ENCODE measurements at places on chromosomes 3 and 15. TPM values are rescaled to one million over a fixed set of nuclear protein-coding genes. Genes with fewer than 3 reads are reported as not detected.

DNA sequence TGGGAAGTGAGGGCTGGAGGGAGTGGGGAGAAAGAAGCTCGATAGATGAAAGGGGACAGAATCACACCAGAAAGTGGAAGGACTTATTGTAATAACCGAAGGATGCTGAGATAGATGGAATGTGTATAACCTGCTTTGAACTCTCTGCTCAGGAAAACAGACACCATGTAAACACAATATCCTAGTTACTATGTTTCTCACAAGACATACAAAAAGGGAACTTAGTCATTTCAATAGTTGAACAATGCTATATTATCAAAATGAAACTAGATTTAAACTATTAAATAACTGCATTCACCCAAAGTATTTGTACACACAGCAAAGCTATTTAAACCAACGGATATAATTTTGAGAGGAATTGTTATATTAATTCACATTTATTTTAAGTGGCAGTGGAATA is 108.3 kb upstream of the GADL1 start:
- no peak for DNase-seq

DNA sequence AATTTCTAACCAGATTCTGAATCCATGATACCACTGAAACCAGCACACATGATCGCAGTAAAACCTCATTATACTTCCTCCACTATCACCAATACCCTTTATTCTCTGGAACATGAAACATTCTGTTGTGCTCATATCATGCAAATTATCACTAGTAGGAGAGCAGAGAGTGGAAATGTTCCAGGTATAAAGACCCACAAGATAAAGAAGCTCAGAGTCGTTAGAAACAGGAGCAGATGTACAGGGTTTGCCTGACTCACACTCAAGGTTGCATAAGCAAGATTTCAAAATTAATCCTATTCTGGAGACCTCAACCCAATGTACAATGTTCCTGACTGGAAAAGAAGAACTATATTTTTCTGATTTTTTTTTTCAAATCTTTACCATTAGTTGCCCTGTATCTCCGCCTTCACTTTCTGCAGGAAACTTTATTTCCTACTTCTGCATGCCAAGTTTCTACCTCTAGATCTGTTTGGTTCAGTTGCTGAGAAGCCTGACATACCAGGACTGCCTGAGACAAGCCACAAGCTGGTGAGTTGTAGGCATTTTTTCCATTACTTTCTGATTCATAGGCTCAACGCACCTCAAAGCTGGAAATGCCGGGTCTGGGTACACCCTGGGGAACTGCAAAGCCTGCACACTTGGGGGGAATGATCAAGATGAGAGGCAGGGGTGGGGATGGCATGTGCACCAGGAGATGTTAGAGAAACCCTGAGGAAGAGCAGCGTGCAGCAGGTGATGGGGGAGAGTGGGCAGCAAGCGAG is at the start of gene CCR2:
CCR2 (plus strand) TSS at position 465 of the 764 bp plus-strand sequence. CDS start 3,417 bp downstream, outside the sequence.
- no peak for DNase-seq

DNA sequence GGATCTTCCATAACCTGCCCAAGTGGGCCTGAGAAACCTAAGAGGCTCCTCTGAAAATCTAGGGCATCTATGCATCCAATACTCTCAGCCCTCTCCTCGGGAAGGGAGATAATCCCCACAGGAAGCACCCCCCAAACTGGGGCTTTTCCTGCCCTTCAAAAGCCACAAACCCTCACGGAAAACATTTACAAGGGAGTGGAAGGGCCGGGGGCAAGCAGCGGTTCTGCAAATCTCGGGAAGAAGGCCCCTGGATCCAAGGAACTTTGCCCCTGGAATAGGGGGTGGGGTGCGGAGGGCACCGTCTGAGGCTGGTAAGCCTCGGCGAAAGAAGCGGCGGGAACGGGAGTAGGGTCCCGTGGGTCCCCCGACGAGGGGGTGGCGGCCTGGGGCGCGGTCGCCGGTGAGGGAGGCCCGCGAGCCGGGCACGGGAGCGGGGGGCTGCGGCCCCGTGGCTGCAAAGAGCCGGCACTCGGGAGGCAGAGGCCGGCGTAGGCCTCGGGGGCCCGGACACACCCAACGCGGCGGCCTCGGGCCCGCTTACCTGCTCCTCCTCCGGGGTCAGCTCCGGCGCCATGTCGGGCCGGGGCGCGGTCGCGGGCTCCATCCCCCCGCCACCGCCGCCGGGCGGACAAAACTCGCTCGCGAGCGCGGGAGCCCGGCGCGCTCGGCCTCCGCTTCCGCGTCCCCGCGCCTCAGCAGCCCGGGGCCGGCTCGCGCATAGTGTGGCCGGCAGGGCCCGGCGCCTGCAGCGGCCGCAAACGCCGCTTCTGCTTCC is 755 bp downstream of the PTPN9 start:
- DNase-seq, result no peak

- no peak for DNase-seq
Measured at GRCh38 chr15:52784799-52785671, 5.1 kb downstream of the ONECUT1 start.

DNA sequence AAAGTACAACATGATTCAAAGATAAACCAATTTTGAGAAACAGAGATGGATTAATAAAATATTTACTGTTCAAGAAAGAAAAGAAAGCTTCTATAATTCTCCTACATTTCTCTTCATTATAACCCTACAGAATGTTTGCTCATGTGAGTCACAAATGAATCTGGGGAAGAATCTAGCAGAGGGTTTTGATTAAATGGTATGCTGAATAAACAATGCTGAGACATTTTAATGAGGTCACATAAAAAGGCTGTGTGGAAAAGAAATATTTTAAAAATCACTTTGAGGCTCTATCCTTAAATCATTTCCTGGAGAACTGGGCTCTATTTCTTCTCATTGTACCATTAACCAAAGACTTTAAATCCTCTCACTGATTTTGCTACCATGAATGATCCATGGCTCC is 727.7 kb downstream of the NTRK3 start:
- no peak for DNase-seq

DNA sequence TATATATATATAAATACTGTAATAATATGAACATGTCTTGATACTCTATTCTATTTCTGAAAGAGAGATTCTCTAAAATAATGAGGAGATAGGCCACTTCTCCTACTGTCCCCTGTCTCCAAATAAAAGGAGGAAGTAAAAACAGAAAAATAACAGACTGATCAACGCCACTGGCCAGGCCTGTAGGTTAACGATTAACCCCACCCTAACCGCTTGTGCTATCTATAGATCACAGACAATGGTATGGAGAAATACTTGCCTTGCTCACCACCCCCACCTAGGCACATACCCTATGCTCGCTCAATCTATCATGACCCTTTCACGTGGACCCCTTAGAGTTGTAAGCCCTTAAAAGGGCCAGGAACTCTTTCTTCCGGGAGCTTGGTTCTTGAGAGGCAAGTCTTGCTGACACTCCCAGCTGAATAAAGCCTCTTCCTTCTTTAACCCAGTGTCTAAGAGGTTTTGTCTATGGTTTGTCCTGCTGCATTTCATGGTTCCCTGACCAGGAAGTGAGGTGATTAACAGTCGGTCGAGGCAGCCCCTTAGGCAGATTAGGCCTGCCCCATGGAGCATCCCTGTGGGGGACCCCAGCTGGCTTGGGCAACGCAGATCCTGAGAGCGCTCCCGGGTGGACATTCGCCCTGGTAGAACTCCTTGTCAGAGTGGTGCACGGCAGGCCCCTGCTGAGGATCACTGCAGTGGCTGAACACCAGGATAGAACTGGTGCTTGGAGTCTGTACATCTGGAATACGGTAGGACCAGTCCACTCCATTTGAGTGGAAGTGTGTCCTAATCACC is 521.8 kb upstream of the CNTN3 start:
- DNase-seq, result no peak

GRCh38 chr3:39849992-39850715 is 40.7 kb downstream of the MYRIP start:
- DNase-seq, result no peak

DNA sequence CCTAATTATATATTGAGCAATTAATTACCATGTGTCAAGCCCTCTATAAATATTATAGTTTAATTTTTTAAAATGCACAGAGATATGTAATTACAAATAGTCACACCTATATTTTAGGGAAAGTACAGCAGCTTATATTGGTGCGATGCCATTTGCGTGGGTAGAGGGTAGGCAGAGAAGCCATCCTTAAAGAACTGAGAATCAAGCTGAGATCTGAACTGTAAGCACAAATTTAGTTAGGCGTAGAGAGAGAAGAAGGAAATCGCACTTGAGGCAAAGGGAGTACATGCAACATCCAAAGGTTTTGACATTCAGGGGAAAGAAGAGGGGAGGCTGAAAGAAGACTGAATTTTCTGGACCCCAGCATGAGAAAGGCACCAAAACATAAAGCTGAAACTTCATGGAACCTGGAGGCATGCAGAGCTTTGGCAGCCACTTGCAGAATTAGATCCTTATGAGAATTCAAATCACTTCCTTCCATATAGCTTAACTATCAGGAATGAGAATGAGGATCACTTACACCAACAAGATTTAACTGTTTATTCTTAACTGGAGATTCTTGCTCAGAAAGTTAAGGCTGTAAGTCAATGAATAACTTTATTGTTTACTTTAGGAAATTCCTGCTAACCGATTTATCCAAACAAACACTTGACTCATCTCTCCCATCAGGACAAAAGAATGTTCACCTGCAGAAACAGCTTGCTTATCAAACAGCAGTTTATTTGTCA is 114.3 kb downstream of the TGFBR2 start:
- no peak for DNase-seq

GOLGA6A gene
- 1.0 TPM for total RNA-seq

INKA1 gene
- total RNA-seq, result 4.2 TPM

GOLGA6B gene
- not detected for total RNA-seq

RTP3 gene
- total RNA-seq, result not detected

MFAP1 gene
- 14.4 TPM for total RNA-seq

DZIP3 gene
- total RNA-seq, result 10.8 TPM
